ENCODE measurements at places on chromosomes 3 and 15.
A peak's percentile ranks its signal among the peaks of the same experiment; 100 is the strongest.

DNA sequence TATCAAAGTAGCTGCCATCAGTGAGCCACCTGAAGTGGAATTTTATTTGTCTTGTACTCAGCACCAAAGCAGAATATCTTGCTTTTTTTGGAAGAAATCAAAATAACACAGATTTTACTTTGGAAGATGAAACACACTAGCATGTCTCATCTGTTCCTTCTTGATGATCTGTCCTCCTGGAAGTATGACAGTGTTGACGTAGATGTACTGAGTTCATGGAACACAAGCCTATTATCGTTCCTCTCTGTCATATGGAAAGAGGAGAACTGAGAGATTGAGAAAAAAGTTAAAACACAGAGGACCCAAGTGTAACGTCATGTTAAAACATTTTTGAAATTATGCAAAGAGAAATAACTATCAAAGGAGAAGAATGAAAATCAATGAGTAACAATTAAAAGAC lies 340.2 kb downstream of the ROBO2 start:
- no peak for DNase-seq

DNA sequence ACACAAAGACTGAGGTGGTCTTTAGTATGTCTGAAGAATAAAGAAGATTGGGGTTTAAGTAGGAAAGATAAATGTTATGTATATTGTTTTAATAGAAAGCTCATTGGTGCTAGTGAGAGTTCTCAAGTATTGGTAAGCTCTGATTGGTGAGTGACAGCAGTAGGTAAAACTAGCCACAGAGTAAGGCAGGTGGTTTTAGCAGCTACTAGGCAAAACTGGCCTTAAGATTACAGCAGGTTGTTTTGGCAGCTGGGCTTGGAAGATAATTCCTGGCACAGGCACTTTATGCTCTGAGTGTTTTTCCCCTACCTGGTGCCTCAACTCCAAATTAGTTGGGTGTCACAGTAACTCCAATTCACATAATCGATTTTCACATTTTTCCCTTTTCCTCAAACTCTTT lies 66.3 kb downstream of the STAG1 start:
- no peak for DNase-seq

- DNase-seq: no peak
These were observed 177.2 kb downstream of the ITPR1 start for GRCh38 chr3:4670352-4670751.

DNA sequence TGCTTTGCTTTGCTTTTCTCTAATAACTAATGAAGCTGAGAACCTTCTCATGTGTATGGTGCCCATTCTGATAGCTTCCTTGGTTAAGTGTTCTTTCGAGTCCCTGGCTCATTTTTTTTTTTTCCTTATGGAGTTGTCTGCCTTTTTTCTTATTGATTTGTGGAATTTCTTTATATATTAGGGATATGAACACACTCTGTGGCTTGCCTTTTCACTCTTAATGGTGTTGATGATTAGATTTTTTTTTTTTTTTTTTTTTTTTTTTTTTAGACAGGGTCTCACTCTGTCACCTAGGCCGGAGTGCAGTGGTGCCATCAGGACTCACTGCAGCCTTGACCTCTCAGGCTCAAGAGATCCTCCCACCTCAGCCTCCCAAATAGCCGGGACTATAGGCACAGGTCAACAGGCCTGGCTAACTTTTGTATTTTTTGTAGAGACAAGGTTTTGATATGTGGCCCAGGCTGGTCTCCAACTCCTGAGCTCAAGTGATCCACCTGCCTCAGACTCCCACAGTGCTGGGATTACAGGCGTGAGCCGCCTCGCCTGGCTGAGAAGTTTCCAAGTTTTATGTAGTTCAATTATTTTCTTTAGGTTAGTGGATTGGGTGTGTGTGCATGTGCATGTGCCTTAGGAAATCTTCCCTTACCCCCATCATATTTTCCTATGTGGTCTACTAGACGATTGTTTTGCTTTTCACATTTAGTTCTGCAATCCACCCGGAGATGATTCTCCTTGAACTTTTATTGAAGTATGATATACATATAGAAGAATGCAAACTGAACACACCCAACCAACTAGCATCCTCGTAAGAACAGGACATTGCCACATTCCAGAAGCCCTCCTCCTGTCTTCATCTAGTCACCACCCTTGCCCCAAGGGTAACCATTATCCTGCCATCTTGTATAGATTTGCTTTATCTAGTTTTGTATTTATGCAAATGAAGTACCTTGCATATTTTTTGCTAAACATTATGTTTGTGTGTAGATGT lies 1.7 kb upstream of the SNRPA1 start:
- DNase-seq: no peak

GRCh38 chr3:28122227-28122626 lies 119.2 kb upstream of the CMC1 start:
- no peak for DNase-seq

DNA sequence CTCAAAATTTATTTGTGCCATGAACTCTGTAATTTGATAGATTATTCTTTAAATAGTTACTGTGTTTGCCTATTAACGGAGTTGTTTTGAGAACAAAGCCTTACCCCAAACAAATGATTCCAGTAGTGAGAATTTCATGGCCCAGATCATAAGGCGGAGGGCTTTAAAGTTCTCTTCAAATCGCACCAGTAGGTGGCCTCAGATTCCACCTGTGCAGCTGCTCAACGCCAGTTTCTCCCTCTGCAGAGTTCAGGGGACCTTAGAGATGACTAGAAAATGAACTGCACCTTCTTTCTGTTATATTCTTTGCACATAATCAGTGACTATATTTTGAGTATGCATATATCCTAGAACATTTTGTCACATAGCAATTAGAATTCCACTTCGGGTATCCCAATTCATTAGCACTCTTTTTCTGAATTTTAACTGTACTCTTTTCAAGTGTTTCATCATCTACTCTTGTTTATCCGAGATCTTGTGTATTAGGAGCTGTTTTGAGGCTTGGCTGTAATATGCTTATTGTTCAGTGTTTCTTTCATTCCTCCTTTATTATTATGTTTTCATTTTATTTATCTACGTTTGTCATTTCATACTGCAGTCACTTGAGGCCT lies 232.6 kb upstream of the CHRM5 start:
- DNase-seq: peak; percentile 4

DNA sequence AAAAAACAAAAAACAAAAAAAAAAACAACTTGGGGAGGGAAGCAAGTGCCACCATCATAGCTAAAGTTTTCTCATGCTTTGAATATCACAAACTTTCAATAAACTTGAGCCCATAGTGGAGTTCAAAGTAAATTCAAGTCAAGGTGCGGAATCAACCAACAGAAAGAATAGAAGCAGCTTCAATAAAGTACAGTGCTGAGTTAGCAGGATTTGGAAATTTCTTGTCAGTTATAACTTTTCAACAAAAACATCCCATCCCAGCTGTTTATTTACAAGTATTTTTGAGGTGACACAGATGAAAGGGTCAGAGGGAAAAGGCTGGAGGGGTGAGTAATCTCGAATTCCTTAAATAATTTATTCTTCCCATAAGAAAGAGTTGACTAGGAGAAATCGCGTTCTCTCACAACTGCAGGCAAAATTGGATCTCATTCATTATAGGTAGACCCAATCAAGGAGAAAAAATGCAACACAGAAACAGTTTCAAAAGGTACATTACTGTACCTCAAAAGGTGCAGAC lies 477.4 kb upstream of the RASGRP1 start:
- no peak for DNase-seq

DNA sequence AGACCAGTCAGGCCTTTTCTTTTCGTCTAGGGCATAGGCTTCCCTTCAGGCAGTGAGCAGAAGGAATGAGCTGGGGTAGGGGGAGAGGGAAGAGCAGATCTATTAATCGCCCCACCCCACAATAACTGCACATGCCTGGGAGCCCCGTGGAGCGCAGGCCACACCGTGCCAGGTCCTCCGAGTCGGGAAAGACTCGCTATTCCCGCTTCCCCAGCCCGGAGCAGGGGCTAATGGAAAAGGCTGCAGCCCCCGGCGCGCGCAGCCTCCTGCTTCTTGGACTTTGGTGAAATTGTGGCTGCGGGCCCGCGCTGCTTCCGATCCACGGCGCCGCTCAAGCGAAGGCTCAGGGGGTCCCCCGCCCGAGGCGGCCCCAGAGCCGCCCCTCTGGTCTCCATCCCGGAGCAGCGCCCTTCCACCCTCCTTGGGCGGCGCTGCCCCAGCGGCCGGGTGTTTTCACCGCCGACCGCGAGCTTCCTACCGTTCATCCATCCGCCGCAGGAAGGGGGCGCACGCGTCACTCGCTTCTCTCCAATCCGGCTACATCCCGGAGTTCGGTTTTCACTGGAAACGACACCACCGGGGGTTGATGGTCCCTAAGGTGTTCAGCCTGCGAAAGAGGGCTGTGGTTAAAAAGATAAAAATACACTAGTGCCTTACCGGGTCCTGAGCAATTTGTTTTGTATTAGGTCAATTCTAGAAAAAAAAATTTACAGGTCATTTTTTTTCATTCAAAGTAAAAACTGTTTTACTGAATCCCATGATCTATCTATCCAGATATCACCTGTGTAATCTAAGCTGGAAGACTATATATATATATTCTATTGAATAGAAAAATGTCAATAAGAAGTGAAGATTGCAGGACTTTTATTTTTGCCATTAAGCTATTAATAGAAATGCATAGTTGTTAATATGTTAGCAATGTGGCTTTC lies 4.4 kb upstream of the SYNM start:
- DNase-seq: peak; percentile 44

DNA sequence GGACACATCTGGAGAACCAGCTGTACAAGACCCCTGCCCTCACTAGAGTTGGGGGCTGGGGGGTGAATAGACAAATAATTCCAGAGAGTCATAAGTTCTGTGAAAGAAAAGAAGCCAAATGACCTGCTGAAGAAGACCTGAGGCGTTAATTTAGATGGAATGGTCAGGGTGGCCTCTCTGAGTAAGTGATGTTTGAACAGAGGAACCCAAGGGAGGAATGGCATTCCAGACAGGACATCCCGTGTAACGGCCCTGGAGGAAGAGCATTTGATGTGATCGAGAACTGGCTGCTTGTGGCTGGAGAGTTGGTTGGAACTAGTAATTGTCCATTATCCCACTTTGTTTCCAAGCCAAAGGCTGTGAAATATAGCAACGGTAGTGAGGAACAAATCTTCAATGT lies 1.7 kb downstream of the NR2C2 start:
- no peak for DNase-seq

GRCh38 chr3:57081173-57081572 lies 20.7 kb downstream of the SPATA12 start:
- no peak for DNase-seq
